ENCODE measurements at places on chromosomes 2 and 18.

DNA sequence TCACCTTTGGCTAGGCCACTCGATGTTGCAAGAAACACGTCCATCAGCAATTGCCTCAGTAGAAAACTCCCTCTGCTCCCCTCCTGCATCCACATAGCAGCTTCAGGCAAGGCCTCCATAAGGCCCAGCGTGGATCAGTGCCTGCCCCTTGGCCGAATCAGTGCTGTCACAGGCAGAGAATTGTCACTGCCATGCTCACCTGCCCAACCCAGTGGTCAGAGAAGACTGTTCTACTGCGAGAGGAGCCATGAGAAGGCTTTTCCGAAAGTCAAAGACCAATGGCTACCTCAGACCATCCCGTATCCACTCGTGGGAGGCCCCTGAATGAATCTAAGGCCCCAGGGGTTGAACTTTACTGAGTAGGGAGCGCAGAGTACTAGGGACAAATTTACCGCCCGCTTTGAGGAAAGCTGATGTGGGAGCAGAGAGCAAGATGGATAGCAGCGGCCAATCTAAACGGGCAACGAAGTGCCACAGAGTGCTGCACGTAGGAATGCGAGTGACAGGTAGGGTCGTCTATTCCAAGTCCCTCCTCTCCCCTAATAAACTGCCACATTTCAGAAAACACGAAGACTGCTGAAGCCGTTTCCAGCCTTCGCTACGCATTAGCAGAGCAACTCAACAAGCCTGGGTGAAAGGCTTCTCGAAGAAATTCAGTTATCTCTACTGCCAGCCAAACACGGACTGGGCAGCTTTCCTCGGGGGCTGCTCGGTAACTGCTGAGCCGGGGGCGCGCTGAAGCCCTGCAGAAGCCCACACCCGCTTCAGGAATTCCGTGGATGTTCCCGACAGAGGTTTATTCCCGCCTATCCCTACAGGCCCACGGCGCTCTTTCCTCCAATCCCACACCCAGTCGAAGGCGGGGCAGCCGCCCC is 968 bp upstream of the RALBP1 start:
- DNase-seq: no peak

DNA sequence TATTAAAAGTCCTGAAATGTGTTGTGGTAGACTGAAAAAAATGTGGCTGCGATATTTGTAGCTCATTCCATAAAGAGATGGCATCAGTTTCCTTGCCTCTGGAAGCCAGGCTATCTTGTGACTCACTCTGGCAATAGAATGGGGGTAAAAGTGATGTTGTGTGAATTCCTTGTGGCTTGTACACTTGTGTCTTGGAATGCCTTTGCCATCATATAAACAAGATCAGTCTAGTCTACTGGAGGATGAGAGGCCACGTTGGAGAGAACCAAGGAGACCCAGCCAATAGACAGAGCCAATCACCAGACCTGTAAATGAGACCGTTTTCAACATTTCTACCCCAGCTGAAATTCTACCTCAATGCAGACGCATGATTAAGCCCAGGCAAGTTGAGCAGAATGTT is 254.1 kb downstream of the TRIB2 start:
- DNase-seq: no peak

- DNase-seq: no peak
Observed at GRCh38 chr2:17628349-17629261, 88.1 kb downstream of the VSNL1 start.

DNA sequence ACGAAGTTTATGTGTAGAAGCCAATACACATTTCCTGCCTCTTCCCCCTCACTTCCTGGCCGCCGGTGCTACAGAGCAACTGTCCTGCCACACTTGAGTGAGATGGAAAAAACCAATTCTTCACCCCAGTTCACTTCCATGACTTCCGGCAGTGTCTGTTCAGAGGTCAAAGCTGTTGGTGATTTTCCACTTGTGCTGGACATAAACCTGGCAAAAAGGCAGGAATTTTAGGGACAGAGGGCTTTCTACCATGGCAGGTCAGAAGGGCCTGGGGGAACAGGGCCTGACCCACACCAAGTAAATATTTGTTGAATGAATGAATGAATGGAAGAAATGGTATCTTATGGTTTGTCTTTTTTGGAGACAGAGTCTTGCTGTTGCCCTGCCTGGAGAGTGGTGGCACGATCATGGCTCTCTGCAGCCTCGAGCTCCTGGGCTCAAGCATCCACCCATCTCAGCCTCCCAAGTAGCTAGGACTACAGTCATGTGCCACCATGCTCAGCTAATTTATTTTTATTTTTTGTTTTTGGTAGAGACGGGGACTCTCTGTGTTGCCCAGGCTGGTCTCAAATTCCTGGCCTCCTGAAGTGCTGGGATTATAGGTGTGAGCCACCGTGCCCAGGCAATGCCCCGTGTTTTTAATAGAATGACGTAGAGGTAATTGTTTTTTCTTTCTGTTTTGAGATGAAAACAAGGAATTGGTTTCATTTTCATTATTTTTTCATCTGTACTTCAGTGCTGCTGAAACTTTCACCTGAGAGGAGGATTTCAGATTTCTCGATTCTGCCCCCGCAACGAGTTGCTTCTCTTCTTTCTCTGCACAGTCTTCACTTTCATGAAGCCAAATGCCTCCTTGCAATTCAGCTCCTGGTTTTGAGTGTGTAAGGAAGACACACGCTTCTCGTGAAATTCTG is 48.0 kb upstream of the LPIN2 start:
- no peak for DNase-seq

GRCh38 chr18:5747678-5748077 is 147.6 kb downstream of the TMEM200C start:
- DNase-seq: no peak

DNA sequence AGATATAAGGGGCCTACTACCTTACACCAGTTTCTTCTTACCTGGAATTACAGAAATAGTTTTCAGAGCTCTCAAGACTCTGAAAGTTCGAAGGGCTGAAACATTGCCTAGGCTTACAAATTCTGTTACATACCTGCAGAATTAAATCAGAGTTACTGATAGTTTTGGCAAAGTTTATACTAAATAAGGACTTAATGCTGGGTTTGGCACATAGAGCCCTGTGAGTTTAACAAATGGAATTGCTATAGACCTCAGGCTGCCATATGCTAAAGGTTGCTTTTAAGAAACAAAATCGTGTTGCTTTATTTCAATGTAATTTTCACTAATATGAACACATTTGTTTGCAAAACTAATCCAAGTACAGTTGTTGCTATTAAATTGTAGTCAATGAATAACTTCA is 40.1 kb downstream of the SCN3A start:
- no peak for DNase-seq

DNA sequence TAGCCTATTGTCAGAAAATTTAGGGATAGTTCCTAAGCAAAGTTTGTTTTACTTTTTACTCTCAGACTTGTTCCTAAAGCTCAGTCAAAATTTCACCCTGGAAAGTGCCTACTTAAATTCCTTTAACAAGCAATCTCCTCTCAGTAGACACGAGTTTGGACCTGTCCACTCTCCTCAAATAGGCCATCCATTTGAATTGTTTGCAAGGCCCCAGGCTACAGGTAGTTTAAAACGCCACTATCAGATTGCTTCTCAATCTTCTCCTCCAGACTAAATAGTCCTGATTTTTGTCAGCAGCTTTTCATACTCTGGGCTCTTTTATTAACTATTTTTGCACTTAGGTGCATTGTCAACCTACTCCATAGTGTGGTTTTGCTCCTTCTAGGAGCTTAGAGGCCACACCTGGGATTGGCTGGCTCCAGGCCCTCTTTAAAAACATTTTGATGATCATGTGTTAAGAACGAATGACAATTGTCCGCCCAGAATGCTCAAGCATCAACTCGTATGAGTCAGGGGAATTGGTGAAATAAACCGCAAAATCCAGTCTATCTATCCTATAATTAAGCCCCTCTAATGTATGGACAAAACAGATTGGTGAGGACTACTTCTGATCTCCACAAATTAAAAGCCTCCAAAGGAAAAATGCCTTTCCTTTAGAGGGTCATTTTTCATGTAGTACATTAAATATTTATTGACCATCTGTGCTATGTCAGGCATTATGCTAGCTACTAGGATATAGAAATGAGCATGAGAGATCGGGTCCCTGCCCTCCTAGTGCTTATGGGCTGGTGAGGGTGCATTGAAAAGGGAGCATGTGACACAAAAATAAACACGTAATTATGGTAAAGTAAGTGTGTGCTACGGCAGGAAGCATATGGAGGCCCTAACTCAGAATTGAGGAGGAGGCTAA is 333.8 kb upstream of the TNP1 start:
- no peak for DNase-seq

- DNase-seq: no peak
Observed at GRCh38 chr2:105933906-105934305, 189.2 kb downstream of the NCK2 start.

DNA sequence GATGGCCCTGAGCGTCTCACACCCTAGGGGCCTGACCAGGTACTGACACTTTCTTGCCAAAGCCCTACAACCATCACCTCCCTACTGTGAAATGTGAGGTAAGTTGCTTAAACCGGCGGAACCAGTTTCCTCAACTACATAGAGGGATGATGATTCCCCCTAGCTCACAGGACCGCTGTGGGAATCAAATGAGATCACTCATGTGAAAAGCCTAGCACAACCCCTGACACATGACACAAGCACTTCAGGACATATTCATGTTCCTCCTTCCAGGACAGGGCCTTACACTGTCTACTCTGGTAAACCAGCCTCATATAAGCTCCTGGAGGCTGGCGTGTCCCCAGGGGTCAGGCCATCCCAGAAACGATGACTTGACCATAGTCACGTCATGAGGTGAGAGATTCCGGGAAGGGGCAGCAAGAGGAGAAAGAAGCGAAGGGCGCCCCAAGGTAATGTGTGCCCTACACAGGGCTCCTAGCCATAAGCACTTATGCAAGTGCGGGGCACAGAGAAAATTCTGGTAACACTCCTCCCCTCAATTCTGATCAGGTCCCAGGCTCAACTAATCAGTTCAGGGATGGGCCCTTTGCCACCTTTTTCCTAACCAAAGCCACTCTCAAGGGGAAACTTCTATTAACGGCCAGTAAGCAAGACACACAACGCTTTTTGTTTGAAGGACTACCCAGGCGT is 49.5 kb downstream of the C2orf42 start:
- DNase-seq: peak; percentile 81

DNA sequence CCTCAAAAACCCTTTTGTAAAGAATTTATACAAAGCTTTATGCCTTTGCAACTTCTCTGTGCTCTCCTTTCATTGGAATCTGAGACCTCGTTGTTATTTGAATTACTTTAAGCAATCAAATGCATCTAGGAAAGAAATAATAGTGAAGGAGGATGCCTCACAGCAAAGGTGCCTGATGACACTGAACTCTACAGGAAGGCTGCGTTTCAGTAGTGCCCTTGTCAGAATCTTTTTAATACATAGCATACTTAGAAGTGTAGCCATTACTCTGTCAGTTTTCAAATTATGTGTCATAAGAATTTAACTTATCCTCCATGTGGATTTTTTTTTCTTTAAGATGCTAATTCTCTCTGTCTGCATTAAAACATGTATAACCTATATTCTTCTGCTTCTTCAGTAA is 9.6 kb upstream of the LYPD6B start:
- DNase-seq: no peak

GRCh38 chr2:54553775-54554174 is 97.6 kb downstream of the SPTBN1 start:
- no peak for DNase-seq

DNA sequence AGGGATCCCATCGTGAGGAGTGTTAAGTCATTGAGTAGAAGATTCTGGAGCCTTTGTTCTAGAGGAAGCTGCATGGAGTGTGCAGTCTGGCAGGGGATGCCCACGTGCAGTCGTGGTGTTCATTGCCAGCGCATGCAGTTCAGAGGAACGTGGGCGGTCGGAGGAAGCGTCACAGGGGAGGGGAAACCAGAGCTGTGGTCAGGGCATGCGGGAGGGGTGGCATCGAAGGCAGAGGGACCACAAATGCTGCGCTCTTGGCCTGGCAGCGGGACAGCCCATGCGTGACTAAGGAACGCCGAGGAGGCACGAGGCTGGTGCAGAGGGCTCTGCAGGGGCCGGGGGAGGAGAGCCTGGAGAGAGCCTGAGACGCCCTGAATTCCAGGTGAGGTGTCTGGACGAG is 141.1 kb downstream of the KLHL29 start:
- no peak for DNase-seq

DNA sequence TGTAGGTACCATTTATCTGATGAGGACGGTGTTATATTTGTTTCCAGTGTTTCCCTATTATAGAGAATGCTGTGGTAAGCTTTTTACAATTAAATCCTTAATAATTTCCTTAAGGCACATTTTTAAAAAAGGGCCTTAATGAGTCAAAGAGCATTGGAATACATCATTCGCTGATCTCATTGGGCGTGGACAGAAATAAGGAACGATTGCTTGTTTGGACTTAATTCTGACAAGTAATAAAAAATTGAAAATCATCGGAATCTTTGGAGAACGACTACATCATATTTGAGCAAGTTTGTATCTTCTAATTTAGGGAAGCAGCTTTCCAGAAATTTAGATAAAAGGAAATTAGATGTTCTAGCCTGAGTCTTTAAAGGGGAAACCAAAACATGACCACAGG is 11.3 kb downstream of the AGPS start:
- DNase-seq: no peak

GRCh38 chr2:218505754-218506371 is 62.3 kb downstream of the USP37 start:
- DNase-seq: no peak

GRCh38 chr2:7539760-7540159 is 622.5 kb downstream of the RNF144A start:
- no peak for DNase-seq

GRCh38 chr18:67239826-67240225 is 276.7 kb downstream of the DSEL start:
- no peak for DNase-seq

DNA sequence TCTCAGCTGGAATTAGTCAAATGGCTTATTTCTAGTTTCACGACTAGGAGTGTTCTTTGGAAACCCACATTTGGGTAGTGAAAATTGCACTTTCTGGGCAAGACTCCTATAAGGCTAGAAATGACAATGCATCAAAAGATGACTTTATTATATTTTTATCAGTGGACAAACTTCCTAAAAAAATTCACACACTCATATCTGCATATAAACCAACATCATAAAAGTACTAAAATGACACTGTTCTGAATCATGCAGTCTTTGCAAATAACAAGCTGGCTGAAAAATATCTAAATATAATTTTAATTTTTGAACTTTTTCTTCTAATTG is 17.6 kb downstream of the MXD1 start:
- DNase-seq: no peak

DNA sequence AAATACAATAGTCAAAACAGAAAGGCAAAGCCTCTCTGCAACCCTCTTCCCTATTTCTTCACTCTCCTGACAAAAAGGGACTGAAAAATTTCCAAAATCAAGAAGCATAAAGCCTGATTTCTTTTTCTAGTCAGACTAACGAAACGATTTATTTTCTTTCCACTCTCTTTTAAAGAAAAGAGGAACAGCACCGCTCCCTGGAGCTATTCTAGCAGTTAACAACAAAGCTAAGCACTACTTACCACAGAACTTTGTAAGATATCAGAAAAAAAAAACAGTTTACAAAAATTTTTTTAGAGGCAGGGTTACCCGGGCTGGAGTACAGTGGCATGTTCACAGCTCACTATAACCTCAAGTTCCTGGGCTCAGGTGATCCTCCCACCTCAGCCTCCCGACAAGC is 14.4 kb upstream of the FHL2 start:
- no peak for DNase-seq

All from stimulated activated naive B cell treated with anti-CD40 and anti-IgM and Interleukin-4, amounts not matched to agents 10 μg/mL and 1 μg/mL and 100 μg/mL, for 72 hours (primary cell).